ENCODE measurements at places on chromosomes 6 and 20. TPM values are rescaled to one million over a fixed set of nuclear protein-coding genes. Genes with fewer than 3 reads are reported as not detected.

The PXMP4 gene
- 13.9 TPM for total RNA-seq

The C6orf52 gene
- total RNA-seq = 1.6 TPM

The CSNK2A1 gene
- total RNA-seq = 111 TPM

The OXT gene
- not detected for total RNA-seq

The PGC gene
- total RNA-seq = not detected

The MOXD1 gene
- total RNA-seq = not detected

The PLG gene
- total RNA-seq = not detected

The ERVFRD-1 gene
- not detected for total RNA-seq

The HMGCLL1 gene
- total RNA-seq = not detected

The SGK2 gene
- total RNA-seq = not detected

The CCN5 gene
- total RNA-seq = not detected

The ZKSCAN3 gene
- 6.5 TPM for total RNA-seq

The SAMD3 gene
- total RNA-seq = 79.7 TPM

The PBOV1 gene
- total RNA-seq = not detected

The HUS1B gene
- 0.86 TPM for total RNA-seq

The KIF13A gene
- not detected for total RNA-seq

The TMEM170B gene
- 0.48 TPM for total RNA-seq

The LAMA5 gene
- total RNA-seq = 0.33 TPM

The PLAGL2 gene
- total RNA-seq = 28.9 TPM

The GSTA1 gene
- not detected for total RNA-seq

Measured in activated CD4-positive, alpha-beta memory T cell treated with anti-CD3 and anti-CD28 coated beads, Interleukin-2, amount 10 ng/mL, durations not matched to agents 7 days and 5 days (primary cell).